Natural killer cell treated with Interleukin-12 subunit alpha and Interleukin-12 subunit beta and Interleukin-15 and Interleukin-18, amount 100 ng/mL, for 72 hours (primary cell): ENCODE measurements at places on chromosomes 3 and 15.

DNA sequence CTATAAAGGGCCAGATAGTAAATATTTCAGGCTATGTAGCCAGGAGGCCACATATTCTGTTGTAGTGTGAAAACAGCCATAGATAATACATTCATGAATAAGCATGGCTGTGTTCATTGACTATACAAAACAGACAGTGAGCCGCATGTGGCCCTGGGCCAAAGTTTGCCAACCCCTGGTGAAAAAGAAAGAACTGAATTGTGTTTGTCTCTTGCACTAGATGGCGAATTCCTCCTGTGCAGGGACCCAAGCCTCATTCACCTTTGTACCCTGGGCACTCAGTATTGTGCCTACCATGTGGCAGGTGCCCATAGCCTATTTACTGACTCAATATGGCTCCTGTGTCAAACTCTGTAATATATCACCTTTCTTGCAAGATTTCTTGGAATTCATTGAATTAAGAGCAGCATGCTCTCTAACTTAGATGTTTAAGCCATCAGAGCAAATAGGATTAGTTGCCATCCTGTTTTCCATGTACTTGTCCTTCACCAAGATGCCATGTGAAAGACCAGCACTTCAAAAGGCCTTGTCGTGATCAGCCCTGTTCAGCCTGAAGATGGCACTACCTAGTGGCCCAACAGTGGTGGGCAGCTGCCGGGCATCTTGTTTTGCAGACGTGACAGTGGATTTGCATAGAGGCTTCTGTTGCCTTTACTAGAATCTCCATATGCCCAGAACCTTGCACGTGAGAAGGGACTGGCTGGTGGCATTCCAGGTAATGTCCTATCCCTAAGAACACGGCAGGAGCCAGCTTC is 50.9 kb upstream of the CMTM7 start:
- no peak for DNase-seq

- DNase-seq, result no peak
These were observed 3.3 kb upstream of the NR2F2 start for GRCh38 chr15:96327155-96327741.

DNA sequence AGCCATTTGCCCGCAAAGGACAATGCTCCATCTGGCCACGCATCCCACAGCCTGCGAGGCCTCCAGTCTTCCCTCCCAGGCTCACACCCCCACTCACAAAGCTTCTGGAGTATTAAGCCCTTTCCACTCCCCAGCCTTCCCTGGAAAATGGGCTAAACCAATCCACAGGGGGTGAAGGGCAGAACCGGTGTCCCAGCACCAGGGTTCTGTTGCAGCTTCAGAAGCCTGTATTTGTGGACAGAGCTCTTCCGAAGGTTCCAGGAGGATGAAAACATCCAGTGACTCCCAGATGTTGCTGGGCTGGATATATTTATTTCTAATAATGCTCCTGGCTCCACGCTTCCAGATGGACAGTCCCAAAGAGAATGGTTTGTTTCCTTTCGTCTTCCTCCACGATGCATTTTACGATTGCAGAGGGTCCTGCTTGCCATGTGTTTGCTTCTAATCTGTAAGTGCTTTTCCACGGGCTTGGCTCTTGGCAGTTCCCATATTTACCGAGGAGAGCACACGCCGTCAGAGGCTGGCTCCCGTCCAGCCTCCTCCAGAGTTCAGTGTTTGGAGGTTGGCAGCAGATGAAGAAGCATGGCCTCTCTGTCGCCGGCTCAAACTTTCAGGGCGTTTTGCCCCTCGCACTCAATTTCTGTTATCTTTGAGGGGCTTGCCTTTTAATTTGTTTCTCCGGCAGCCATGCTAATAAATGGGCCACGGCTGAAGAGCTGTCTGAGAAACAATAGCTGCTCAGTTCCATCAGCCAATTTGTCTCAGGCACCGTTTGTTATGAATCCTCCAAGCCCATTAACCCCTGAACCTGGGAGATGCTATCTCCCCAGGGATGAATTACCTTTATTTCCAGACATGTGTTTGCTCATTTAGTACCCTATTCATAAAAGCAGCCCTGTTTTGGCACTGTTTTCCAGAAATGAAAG is 367.9 kb upstream of the PROK2 start:
- no peak for DNase-seq

GRCh38 chr15:99619712-99620111 is 53.9 kb downstream of the MEF2A start:
- no peak for DNase-seq

DNA sequence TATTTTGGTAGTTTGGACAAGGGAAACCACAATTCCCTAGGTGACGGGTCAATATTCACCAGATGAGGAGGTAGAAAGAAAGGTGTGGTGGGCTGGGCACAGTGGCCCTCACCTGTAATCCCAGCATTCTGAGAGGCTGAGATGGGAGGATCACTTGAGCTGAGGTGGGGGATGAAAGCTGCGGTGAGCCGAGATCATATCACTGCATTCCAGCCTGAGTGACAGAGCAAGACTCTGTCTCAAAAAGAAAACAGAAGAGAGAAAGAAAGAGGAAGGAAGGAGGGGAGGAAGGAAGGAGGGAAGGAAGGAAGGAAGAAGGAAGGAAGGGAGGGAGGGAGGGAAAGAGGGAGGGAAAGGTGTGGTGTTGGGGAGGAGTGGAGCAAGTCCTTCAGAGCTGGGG is 56.1 kb upstream of the RNF7 start:
- no peak for DNase-seq

GRCh38 chr3:115475178-115476041 is 147.9 kb upstream of the GAP43 start:
- DNase-seq, result no peak

DNA sequence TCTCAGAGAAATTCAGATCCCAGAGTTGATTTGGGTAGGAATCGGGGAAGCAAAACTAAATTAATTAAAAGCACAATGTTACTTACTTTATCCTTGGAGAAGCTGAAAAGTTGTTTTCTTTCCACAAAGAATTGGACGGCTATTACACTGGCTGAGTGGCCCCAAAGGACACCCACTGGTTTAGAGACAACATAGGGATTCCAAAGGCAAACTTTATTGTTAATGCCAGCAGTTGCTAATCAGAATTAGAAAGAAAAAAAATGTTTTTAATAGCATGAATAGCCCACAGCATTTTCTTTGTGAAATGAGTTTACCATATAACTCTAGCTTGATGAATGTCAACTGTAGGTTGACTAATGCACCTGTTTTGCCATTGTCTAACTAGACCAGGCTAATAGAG is 51.7 kb downstream of the WDR49 start:
- DNase-seq, result no peak

DNA sequence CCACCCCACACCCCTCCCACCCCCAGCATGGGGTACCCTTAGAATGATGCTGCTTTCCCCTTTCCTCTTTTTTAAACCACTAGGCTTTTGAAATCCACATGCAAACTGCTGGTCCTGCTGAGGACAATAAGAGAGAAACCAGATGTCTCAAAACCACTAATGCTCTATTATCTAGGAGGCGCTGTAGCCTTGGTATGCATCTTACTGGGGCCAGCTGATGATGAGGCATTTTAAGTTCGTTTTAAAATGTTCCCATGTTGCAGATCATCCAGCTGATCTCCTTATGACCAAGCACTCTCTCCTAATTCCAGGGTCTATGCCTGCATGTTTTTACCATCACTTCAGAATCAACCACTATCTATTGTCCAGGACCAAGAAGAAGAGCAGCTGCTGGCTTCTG is 1.3 kb downstream of the NME9 start:
- no peak for DNase-seq

DNA sequence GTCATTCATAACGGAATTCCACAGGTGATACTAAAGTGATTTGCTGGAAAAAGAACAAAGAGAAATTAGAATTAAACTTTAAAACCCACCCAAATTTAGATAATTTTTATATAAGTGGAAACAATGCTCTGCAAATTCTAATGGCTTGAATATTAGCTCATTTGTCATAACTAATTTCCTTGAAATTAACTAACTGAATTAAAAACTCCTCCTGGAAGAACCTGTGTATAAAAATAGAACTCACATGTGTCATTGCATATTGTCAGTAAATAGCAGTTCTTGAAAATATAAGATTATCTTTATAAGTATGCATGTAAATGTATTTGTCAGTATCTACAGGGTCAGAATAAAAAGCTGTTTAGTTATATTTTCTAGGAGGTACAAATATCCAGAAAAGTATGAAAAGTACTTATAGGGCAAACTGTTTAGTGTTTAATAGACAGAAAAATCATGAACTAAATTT is 16.3 kb downstream of the ZIC1 start:
- DNase-seq, result no peak

DNA sequence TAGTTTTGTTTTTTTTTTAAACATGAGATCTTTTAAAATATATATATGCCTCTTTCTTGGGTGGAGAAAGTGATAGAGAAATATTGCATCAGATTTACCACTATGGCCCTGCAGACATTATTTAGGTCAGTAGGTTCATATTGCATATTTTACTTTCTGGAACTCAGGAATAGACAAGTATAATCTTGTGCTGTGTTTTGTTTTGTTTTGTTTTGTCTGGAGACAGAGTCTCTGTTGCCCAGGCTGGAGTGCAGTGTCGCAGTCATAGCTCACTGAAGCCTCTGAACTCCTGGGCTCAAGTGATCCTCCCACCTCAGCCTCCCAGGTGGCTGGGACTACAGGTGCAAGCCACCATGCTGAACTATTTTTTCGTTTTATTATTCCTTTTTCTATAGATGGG is 21.5 kb upstream of the DUT start:
- DNase-seq, result no peak

DNA sequence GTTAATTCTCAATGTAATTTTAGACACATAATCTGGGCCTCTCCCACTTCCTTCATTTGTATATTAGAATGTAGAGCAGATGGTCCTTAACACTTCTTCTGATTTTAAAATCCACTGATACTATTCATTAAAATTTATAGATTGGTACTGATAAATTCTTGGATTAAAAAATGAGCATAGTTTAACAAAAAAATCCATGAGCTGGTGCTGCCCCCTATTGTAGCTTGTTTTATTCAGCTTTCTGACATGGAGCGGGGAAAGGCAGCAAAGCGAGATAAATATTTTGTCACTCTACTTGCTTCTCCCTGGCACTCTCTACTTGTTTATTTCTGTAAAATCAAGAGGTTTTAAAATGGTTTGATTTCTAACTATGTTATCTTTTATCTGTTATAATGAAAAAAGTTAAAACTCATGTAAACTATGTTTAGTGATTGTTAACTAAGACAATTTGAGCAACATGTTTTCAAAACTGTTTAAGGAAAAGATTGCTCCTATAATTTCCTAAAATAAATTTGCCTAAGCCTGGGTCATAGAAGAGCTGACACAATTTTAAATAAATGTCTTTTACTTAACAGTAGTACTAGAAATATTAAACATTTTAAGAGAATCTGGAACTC is 26.5 kb upstream of the PLOD2 start:
- no peak for DNase-seq

DNA sequence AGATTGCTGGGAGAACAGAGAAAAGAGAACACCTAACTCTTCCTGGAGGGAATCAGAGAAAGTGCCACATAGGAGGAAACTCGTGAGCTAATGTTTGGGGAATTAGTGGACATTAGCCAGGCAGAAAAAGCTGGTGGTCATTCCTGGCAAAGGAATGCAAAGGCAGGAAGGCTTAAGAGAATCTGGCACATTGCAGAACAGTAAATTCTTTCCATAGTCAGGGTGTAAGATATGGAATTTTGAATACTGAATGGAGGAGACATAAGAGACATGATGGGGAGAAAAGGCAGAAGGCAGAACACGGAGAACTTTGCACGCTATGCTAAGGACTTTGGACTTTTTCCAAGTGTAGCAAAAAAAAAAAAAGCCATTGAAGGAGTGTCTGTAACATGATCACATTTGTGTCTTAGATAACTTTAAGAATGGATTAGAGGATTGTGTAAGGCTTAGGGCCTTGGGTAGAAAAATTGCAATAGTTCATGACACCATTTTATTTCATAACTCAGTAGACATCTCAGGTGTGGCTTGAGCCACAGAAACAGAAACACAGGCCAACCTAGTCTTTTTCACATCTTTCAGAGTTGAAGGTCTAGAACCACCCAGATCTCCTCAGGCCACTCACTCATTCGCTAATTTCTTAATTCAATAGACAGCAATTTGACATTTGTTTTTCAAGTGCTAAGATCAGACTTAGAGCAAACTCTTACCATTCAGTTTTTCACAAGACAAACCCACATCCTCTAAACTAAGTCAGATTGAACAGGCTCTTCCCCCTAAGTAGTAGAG is 31.2 kb upstream of the CCDC80 start:
- DNase-seq, result no peak
